ENCODE measurements at places on chromosomes 5 and 9. TPM values are rescaled to one million over a fixed set of nuclear protein-coding genes. Genes with fewer than 3 reads are reported as not detected.

DNA sequence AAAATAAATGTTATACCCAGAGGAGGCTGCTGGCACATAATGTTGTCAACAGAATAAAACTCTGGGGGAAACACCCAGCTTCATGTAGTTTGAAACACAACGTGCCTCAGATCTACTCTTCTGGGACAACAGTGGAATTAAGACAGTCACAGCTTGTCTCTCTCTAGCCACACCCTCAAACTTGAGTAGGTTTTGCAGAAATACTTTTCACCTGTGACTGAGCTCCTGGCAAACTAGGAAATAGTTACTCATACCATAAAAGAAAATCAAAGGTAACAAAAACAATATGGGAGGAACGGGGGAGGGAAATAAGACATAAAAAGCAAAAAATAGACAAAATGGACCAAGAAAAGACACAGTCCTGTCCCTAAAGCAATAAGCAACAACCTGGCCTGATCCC, 14.4 kb downstream of the ELAVL2 start:
- H3K27ac ChIP-seq, result no peak overlapping the region
- H3K4me1 ChIP-seq, result no peaks in the 10 kb centered on the region
- H3K4me3 ChIP-seq, result no peak overlapping the region
- H3K36me3 ChIP-seq, result no peaks in the 10 kb centered on the region

DNA sequence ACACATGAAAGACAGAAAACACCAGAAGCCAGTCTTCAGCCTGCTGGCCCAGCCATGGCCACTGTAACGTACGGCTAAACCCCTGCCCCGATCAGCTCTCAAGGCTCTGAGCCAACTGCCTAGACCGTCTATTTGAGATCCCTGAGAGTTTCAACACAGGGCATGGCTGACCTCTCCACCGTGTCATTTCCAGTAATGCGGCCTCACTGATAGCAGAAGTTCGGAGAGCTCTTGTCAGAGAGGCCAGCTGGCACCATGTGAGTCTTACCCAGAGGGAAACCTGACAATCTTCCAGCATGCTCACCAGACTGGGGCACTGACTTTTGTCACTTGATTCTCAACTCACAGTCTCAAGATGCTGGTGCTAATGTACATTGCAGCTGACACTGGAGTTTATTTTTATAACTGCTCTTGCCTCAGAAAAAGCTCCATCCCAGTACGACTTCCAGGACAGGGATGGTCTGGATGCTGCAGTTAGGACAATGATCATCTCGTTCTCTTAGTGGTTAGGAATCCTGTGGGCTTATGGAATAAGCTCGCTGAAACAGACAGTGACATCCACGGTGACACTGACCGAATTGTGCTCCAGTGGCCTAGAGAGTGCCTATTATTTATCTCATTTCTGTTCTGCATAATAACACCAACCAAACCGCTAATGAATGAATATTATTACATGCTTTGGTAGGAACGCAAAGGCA, 372.7 kb downstream of the ICE1 start:
- no peaks in the 10 kb centered on the region for H3K4me1 ChIP-seq
- no peak overlapping the region for H3K27ac ChIP-seq
- no peaks in the 10 kb centered on the region for H3K36me3 ChIP-seq
- DNase-seq, result no peak
- H3K27me3 ChIP-seq, result no peaks in the 10 kb centered on the region
- H3K4me3 ChIP-seq, result no peak overlapping the region

PCDHA5 gene
- not detected for total RNA-seq

IL13 gene
- 0.17 TPM for total RNA-seq

Measured in CD4-positive, alpha-beta T cell (primary cell).